ENCODE measurements at places on chromosomes 11 and 22.

DNA sequence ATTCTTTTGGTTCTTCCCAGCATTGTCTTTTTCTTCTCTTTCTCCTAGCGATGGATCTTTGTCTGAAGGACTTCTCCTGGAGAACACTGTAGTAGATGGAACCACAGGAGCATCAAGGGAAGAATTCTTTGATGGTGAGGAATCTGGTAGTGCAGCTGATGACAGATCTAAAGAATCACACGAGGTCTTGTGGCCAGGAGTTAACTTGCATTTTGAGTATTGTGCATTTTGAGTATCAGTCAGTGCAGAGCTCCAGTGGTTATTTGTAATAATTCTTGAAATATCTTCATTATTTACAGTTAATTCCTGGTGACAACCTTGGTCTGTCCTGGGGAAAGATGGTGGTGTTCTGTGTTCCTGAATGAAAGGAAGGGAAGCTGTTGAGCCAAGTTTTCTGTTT is 14.5 kb upstream of the POGLUT3 start:
- no peak for DNase-seq

DNA sequence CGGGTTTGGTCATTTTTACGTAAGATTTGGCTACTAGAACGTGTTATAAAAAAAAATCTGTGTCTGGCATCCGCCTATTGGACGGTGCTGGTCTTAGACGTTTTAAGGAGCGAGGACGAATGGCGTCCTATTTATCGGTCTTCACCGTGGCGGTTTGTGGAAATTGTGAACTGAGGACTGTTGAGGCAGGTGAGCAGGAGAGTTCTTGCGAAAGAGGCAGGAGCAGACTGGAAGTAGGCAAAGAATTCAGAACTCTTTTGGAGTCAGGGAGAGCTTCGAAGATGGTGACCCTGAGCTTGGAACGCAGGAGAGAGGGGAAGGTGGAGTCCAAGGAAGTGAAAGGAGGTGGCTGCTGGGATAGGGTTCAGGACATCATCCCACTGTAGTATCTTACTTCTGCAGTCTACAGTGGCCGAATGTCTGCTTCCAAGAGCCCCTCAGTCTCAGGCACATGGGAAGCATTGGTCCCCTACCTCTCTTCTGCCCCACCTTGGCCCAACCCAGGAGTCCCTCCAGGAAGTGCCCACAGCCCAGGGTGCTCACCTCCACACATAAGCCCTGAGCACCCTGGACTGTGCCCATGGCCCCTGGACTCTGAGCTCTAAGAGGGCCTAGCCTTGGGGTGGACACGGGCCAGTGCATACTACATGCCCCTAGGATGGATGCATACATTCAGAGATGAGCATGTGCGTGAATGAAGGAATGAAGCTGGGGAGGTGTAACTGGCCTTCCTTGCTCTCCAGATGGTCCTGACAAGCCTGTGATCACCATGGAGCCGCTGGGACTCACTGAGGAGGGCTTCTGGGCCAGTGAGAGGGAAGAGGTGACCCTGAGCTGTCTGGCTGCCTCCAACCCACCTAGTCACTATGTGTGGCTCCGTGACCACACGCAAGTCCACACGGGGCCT is 3.7 kb downstream of the VSIG10L2 start:
- no peak for DNase-seq

GRCh38 chr11:12573707-12574485 is 100.3 kb upstream of the TEAD1 start:
- no peak for DNase-seq

DNA sequence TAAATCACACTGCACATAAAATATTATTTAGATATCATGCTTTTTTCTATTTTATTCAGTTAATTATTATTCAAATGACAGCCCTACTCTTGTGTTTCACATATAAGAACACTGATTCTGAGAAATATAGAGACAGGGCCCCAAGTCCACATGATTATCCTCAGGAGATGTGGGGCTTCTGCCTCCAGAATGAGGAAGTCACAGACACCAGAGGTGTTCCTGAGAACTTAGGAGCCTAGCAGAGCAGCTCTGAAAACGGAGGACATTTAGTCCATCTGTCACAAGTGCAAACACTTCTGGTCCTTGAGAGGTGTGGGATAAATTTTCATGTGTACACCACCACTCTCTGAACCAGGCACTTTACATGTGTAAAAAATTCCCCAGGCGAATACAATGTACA is 26.2 kb downstream of the TRIM66 start:
- no peak for DNase-seq

DNA sequence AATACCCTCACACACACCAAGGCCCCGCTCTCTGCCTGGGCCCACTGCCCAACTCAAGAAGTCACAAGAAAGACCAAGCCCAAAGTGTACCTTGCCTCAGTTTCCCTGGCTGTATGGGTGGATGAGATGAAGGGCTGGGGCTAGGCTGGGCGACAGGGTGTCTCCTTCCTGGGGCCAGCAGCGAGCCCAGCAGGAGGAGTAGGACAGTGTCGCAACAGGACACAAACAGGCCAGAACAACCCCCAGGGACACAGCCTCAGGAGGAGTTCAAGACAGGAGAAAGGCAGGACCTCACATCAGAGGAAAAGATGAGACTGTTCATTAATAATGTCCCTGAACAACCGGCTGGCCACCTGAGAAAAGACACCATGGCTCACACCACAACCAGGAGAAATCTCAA is 13.3 kb downstream of the CSNK1E start:
- no peak for DNase-seq

DNA sequence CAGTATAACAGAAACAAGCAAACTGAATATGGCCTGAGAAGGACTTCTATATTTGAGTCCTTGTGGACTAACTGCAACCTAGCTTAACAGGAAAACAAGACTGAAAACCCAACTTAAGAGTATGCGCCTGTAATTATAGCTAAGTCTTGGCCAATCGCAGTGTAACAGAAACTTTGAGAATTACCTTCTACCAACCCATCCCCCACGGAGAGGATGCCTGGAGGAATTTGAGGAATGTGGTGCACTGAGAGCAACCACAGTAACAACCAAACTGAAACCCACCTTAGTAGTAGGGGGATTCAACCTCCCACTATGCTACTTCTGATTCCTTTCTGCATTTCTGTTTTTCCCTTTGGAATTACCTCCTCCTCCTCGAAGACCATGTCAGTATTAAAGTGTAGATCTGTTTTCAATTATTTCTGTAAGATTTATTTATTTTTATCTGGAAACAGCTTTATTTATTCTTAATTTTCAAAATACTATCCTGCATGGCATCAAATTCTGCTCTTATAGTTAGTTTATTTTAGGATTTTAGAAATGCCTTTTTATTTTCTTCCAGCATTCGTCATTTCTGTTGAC is 393.6 kb downstream of the KCNA4 start:
- DNase-seq, result no peak

- DNase-seq, result peak; percentile 68
These were observed 600 bp downstream of the FCHSD2 start for GRCh38 chr11:73141309-73142127.

DNA sequence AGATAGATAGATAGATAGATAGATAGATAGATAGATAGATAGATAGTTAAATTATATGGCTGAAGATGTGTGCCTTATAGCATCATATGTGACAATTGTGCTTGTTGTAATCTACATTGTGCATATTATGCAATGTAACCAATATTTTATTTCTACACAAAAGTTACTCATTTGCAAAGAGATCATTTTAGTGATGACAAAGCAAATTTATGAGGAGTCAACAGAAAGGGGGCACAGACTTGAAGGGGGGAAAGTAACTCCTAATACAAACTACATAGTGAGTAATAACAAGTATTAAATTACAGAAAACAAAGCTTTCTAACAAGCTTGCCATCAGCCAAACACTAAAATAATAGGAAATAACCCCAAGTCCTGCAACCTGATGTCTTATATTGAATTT is 106.8 kb downstream of the MUC15 start:
- DNase-seq, result no peak

GRCh38 chr11:57675176-57675941 is 7.4 kb downstream of the ZDHHC5 start:
- DNase-seq, result no peak

GRCh38 chr11:124339396-124340141 is 19.6 kb upstream of the OR8D2 start:
- no peak for DNase-seq

DNA sequence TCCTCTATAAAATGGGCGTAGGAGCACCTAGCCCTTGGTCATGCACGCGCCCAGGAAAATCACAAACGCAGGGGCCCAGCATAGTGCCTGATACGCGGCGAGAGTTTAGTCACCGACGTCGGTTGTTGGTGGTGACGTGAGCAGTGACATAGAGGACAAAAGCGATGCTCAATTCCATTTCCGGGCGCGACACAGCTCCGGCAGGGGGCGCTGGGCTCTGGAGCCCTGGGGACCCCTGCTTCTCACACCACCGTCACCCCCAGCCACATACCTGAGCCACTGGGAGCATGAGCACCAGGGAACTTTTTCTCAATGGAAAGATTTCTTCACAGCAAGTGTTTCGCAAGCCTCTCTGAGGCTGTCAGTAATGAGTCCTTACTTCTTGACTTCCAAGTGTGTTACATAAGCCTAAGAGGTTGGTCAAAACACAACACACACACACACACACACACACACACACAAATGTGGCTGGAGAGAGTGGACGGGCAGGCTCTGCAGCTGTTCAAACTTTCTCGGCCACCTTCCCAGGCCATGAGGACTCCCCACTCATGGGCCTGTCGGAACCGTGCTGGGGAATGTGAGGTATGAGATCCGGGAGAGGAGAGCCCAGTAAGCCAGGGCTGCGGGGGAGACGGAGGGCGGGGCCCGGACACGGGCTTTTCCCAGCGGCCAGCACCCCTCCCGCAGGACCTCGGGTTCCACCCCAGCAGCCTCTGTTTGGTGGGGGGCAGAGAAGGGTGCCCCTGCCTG is 36.9 kb upstream of the LINC01488 start:
- DNase-seq, result no peak

- peak; percentile 13 for DNase-seq
These were observed 32.1 kb upstream of the SLC5A12 start for GRCh38 chr11:26753723-26754504.

- DNase-seq, result no peak
These were observed 10.2 kb downstream of the SIRT3 start for GRCh38 chr11:225734-226453.

GRCh38 chr11:134406264-134407185 is 5.5 kb downstream of the B3GAT1 start:
- DNase-seq, result no peak

GRCh38 chr11:86463120-86463519 is 88.4 kb downstream of the CCDC81 start:
- no peak for DNase-seq

Data from NCI-H1930 (cell line).